ENCODE measurements at places on chromosomes 5 and 9. TPM values are rescaled to one million over a fixed set of nuclear protein-coding genes. Genes with fewer than 3 reads are reported as not detected.
A peak's percentile ranks its signal among the peaks of the same experiment; 100 is the strongest.

- H3K36me3 ChIP-seq = no peaks in the 10 kb centered on the region
- no peak overlapping the region for H3K4me3 ChIP-seq
- DNase-seq = no peak
- no peaks in the 10 kb centered on the region for H3K4me1 ChIP-seq
Measured at GRCh38 chr9:124697326-124698200, 73.5 kb downstream of the NR6A1 start.

GRCh38 chr9:20624201-20625002 lies 2.1 kb upstream of the MLLT3 start:
- H3K36me3 ChIP-seq = no peaks in the 10 kb centered on the region
- H3K27ac ChIP-seq = peak overlapping the region; percentile 83
- peaks cover 13% of the 10 kb centered on the region for H3K4me1 ChIP-seq
- no peaks in the 10 kb centered on the region for H3K27me3 ChIP-seq

GRCh38 chr9:77916410-77916819 lies 115.2 kb downstream of the GNAQ start:
- no peaks in the 10 kb centered on the region for H3K27me3 ChIP-seq
- peaks cover 9% of the 10 kb centered on the region for H3K4me1 ChIP-seq
- H3K4me3 ChIP-seq = no peak overlapping the region
- DNase-seq = no peak

DNA sequence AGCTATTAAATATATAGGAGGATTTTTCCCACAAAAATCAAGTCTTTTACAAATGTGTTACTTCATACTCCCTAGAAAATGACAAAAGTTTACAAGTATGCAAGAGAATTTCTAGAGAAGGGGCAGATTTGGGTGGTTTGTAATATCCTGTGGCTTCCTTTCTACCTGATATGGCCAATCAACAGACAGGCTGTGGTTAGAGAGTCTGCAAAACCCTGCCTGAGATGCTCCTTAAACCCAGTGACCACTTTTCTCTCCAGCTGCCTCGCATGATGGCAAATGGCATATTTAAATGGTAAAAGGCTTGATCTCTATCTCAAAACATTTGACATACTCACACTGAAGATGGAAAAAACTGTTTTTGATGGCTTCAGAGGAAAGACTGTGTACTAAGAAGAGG lies 550.1 kb upstream of the ZNF462 start:
- no peak for DNase-seq
- H3K4me1 ChIP-seq = no peaks in the 10 kb centered on the region
- no peak overlapping the region for H3K27ac ChIP-seq
- no peaks in the 10 kb centered on the region for H3K36me3 ChIP-seq

DNA sequence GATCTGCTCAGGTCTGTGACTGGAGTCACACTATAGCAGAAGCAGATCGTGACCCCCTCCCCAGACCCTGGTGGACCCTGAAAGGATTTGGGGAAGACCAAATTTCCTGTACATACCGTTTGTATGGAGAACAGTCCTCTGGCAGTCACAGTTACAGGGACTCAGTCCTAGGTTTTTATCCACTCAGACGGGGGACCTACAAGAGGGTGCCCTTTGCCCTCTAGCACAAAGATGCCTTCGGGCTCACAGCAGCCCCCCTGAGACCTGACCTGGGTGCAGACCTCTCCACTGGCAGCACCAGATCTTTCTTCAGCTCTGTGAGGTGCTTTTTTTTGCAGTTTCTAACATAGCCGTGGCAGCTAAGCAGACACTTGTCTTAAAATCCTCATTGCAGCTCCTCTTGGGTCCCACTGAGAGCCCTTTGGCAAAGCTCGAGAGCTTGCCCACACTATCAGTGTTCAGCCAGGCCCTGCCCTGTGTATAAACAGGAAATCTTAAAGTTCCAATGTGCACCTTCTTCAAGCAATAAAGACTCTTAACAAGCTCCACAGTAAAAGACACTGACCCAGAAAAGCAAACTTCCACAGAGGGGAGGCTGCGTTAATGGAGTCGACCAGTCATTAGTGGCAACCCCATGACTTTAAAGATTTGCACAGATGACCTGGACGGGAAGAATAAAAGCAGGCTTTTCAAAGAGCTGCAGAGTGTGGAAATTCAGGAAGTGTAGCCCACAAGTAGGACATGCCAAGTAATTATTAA lies 71.8 kb upstream of the LHFPL2 start:
- no peaks in the 10 kb centered on the region for H3K36me3 ChIP-seq
- H3K4me3 ChIP-seq = no peak overlapping the region
- peaks cover 25% of the 10 kb centered on the region for H3K4me1 ChIP-seq

DNA sequence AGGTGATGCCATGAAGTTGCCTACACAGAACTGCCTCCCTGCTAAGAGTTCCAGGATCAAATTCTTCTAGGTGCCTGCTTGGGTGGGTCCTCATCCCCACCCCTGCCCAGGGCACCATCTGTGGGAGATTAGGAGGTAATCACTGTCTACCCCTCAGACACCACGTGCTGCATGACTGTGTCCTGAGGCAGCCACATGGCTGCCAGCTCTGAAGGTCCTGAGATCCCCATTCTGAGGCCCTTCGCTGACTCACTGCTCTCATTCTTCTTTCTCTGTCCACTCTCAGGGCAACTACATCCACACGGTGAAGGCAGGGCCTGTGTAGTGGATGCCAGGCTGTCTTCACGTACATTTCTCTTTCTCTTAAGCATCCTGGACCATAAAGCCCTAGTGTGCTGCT lies 222.9 kb upstream of the ANKRD55 start:
- H3K4me1 ChIP-seq = no peaks in the 10 kb centered on the region
- no peaks in the 10 kb centered on the region for H3K27me3 ChIP-seq
- no peak for DNase-seq
- H3K27ac ChIP-seq = no peak overlapping the region
- H3K4me3 ChIP-seq = no peak overlapping the region

Gene SLC1A1
- total RNA-seq = 62.5 TPM

Gene INSL4
- not detected for total RNA-seq

Measured in upper lobe of left lung (tissue), 6 donors.